Activated T-cell treated with anti-CD3 and anti-CD28 coated beads for 24 hours (primary cell): ENCODE measurements at places on chromosomes 6 and 20.
A peak's percentile ranks its signal among the peaks of the same experiment; 100 is the strongest.

DNA sequence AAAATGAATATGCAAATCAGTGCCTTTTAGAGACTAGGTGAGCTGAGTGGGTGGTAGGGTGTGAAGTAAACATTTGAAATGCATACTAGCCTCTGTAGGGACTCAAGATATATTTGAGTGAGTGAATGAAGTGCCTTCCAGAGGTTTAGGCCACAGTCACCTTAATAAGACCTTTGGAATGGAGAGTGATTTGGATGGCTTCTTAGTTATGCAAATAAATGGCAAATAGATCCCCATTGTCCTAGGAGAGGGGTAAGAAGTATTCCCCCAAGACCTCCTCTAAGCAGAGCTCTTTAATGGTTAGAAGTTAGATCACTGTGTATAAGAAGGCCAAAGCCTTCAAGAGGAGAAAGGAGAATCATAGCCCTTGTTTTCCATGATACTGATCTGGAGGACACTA lies 47.8 kb upstream of the IMPG1 start:
- no peak for DNase-seq

DNA sequence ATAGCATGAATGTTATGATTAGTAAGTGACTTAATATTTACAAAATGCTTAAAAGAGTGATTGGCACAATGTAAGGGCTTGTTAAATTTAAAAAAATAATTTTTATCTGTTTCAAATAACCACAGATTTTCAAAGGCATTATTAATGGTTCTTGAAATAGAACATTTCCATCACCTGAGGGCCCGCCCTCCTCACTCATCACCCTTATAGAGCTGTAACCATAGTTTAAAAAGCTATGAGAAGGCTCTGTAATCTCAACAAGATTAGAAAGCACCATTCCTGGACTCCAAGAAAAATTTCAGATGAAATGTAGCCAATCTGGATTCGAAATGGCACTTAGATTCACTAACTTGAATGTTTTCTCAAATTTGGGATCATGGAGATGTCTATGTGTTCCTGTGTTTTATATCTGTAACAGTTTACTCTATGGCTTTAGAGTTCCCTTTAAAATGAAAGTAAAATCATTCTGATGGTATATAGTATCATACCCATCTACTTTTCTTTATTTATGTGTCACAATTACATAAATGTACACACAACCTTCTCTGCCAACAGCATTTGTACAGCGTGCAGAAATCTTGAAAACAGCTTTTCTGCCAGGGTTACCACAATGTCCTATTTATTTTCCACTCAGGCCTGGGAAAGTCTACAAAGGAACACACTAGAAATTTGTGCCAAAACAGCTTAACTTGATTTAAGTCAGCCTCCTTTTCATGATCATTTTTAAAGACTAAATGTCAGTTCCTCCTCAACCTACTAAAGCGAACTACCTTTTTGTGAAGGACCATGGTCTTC lies 207.7 kb downstream of the TBX18 start:
- DNase-seq = no peak

DNA sequence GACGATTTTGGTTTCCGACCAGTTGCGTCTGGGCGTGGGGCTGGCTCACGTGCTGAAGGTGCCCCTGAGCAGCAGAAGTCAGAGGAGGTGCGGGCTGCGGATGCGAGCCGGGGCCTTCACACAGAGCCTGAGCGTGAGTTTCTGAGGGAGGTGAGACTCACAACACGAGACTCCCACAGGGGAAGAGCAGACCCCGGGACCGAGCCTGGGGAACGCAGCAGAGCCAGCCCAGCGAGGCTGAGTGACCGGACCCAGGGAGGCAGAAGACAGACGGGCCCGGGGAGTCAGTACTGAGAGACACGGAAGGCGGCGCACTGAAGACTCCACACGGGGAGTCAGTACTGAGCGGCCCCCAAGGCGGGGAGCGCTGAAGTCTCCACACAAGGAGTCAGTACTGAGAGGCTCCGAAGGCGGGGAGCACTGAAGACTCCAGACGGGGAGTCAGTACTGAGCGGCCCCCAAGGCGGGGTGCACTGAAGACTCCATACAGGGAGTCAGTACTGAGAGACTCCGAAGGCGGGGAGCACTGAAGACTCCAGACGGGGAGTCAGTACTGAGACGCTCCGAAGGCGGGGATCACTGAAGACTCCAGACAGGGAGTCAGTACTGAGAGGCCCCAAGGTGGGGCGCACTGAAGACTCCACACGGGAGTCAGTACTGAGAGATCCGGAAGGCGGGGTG lies 77.8 kb downstream of the DLL1 start:
- no peak for DNase-seq

DNA sequence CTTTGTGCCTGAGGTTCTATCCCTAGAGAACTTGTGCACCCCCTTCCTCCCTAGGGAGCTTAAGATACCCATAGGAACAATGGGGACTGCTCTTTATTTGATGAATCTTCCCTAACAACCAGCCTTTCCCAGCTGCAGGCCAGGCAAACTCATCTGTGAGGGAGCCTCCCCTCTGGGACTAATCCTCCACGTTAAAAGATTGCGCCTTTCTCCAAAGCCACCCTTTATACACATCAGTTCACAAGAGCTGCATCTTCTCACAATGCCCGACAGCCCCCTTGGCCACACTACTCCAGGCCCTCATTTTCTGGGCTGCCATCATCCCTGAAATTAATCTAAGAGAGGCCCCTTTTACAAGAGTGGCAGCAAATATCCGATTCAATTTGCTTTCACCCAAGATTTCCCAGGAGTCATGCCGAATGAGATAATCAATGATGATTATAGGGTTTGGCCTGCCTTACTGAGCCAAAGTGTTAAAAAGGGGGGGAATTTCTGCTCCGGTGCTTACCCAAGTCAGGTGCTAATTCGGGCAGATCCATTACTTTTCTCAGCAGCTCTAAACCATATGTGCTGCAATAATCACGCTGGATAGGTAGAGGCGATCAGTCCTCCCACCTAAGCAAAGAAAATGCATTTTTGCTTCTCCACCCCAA lies 336.5 kb downstream of the KIF16B start:
- DNase-seq = no peak

GRCh38 chr6:30955367-30956042 lies 14.7 kb downstream of the MUCL3 start:
- DNase-seq = peak; percentile 76

DNA sequence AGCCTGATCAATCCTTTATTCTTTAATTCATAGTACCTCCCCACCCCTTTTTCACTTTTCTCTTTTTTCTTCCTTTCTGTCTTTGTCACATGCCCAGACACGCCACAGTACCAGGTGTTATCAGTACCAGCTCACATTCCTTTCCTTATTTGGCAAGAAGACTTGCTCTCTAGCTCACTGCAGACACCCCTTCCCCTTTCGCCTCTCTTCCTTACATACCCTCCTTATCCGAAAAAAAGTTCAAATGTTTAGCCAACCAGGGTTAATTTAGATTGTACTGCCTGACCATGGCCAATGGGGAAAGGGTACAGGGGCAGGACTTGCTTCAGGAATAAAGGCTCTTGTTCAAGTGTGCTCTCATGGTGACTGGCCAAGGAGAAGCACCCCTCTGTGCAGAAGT lies 9.3 kb upstream of the SIRPB2 start:
- DNase-seq = no peak

GRCh38 chr6:28794175-28795002 lies 129.4 kb downstream of the TRIM27 start:
- no peak for DNase-seq

- no peak for DNase-seq
These were observed 91.3 kb downstream of the KIF16B start for GRCh38 chr20:16481977-16482376.

GRCh38 chr6:144232176-144232831 lies 52.8 kb upstream of the UTRN start:
- DNase-seq = no peak

GRCh38 chr6:154962753-154963152 lies 32.4 kb upstream of the TIAM2 start:
- DNase-seq = no peak

GRCh38 chr6:7697432-7697819 lies 28.5 kb upstream of the BMP6 start:
- DNase-seq = no peak

- DNase-seq = no peak
These were observed 21.5 kb downstream of the NOX3 start for GRCh38 chr6:155434096-155434495.

DNA sequence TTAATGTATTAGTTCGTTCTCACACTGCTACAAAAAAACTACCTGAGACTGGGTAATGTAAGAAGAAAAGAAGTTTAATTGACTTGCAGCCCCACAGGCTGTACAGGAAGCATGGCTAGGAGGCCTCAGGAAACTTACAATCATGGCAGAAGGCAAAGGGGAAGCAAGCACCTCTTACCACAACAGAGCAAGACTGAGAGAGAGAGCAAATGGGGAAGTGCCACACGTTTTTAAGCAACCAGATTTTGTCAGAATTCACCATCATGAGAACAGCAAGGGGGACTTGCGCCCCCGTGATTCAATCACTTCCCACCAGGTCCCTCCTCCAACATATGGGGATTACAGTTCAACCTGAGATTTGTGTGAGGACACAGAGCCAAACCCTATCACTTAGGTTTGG lies 70.8 kb upstream of the SRSF6 start:
- DNase-seq = no peak

DNA sequence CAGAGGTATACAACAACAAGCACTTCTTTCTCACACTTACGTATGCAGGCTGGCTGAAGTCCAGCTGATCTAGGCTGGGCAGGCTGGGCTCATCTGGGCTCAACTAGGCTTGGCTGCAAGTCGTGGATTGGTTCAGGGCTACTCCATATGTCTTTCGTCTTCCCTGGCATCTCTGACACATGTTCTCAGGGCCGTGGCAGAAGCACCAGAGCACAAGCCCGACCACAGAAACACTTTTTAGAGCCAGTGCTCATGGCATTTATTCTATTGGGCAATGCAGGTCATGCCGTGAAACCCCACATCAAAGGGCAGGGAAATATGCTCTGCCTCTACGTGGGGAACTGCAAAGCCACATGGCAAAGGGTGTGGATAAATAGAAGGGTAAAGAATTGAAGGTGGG lies 93.8 kb downstream of the RIN2 start:
- no peak for DNase-seq
